ENCODE measurements at places on chromosomes 12 and 14.

- DNase-seq: no peak
These were observed 381.7 kb downstream of the DIO2 start for GRCh38 chr14:79829405-79830166.

GRCh38 chr12:106519607-106520021 is 63.2 kb upstream of the RFX4 start:
- no peak for DNase-seq

DNA sequence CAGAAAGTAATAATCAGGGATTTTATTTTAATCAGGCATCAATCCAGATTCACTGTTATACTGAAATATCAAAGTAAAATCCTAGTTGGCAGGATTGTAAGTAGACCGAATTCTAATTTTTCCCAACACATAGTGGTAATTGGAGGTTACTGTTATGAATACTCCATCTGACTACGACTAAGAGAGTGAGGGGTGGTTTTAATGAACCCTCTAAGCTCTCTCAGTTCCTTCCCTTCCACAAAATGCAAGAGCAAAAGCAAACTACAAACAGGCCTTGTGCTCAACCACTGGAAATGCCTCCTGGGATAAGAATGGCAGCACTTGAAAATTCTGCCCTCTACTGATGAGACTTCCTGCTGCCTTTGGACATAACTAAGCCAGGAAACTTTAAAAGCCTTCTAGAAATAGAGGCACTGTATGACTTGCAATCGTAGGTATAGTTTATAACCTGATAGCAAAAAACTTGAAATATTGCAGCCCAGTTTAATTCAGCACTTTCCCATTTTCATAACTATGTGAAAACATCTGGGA is 184.8 kb downstream of the SLC16A7 start:
- no peak for DNase-seq

GRCh38 chr12:15719230-15719629 is 70.0 kb downstream of the EPS8 start:
- DNase-seq: peak; percentile 36

DNA sequence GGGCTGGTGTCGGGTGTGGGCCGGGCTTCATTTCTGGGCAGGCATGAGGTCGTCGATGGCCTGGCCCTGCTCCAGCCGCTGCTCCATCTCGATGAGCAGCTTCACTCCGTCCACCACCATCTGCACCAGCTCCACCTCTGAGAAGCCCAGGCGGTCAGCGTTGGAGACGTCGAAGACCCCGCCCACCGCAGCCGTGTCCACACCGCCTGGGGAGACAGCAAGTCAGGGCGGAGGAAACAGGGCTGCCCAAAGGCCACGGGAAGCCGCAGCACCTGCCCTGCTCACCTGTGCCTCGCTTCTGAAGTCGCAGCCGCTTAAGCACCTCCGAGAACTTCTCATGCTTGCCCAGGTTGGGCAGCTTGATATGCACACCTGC is 2.8 kb downstream of the CKB start:
- no peak for DNase-seq

DNA sequence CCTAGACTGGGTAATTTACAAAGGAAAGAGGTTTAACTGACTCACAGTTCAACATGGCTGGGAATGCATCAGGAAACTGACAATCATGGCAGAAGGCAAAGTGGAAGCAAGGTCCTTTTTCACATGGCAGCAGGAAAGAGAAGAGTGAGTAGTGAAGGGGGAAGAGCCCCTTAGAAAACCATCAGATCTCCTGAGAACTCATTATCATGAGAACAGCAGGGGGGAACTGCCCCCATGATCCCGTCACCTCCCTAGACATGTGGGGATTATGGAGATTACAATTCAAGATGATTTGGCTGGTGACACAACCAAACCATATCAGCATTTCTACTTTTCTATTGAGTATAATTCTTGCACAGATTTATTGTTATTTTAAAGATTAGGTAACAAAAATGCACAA is 822.1 kb upstream of the FLRT2 start:
- no peak for DNase-seq

DNA sequence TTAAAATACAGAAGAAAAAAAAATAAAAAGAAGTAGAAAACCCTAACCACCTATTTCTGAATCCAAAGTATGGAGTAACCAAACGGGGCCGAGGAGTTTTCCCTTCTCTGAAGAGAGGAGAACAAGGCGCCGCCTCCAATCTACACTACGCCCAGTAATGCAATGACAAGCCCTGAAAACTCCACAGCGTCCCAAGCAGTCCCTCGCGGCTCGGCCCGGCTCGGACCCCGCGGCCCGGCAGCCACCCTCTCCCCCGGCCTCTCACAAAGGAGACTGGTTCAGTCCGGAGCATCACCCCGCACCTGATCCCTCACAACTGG is 371 bp downstream of the CHD8 start:
- no peak for DNase-seq

GRCh38 chr12:4807116-4807783 is 87.0 kb downstream of the GALNT8 start:
- no peak for DNase-seq

GRCh38 chr12:25715102-25715501 is 162.0 kb upstream of the LMNTD1 start:
- DNase-seq: no peak

DNA sequence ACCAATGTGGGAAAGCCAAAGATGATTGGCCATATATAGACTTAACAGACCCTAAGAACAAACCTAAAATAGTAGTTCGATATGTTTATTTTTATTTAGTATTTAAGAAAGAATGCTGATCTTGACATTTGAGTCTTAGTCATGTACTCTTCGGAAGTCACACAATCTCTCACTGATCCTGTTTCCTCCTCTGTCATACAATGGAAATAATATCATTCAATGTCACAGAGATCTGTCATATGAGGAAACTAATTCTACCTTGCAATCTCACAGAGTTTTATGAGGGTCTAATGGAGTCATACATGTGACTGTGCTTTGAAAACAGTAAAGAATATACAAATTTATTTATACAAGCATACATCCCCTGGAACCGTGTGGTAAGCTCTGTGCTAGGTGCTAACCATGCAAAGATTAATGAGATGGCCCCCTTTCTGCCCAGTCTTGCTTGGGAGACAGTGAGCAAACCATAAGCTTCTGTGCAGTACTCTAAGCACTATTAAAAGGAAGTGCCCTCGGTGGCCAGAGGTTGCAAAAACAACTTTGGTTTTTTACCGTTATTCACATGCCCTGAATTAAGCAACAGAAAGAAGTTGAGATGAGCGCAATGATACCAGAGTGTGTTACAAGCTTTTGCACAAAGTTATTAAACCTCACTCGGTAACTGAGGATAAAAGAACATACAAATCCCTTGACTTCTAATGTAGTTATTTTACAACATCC is 1.7 kb upstream of the LIN7A start:
- no peak for DNase-seq

DNA sequence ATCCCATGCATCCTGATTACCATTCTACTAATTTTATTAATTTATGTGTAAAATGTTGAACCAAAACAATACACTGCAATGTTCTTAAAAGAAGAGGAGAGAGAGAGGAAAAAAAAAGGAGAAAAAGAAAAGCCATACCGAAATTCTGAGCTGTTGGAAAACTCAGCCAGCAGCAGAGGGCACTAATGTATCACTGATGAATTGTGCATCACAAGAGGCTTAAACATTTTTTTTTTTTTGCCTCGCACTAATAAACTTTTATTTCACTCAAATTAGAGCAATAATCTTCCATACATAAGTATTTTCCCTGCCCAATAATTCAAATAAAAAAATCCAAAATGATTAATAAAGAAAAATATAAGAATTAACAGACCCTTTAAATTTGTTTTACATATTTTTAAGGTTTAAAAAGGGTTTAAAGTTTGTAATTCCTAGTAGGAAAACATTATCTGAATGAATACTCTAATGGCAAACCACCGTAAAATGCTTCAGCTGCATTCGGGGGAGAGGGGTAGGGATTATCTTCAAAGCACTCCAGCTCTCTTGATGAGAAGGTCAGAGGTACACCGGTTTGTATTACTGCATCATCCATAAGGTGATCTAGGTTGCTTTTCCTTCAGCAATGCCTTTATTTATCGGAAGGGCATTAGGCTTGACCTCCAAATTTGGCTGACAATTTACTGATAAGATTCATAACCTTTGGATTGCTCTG is 41.9 kb downstream of the ATP23 start:
- DNase-seq: peak; percentile 53

DNA sequence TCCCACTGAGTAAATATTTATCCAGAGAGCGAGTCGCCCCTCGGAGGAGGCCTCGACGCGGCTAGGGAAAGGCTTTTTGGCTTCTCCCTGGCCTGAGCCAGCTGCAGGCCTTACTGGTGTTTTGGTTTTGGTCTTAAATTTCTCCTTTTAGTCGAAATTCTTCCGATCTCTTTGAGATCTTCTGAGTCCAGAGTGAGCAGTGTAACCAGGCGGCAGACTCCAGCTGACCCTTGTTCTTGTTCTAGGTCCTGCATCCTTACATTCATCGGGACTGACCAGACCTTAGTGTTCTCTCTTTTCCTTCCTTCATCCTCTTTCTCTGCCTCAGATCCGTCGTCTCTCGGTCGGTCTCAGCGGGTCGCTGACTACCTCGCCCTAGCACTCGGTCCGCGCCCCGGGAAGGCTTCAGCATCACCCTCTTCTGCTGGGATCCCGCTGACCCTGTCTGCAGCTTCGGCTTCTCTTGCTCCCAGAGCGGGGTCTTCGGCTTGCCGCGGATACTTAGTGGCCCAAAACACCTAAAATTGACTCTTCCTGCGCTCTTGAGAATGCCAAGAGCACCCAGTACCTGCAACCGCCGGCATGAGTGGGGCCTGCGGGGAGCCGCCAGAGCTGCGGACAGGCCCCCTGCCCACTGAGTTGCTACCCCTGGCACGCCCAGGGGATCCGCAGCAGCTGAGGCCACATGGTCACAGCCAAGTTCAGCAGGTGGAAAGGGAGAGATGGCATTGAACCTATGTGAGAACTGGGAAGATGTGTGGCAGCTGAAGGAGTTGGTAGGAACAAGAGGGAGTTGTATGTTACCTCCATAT is 2.4 kb upstream of the PAX9 start:
- DNase-seq: no peak

DNA sequence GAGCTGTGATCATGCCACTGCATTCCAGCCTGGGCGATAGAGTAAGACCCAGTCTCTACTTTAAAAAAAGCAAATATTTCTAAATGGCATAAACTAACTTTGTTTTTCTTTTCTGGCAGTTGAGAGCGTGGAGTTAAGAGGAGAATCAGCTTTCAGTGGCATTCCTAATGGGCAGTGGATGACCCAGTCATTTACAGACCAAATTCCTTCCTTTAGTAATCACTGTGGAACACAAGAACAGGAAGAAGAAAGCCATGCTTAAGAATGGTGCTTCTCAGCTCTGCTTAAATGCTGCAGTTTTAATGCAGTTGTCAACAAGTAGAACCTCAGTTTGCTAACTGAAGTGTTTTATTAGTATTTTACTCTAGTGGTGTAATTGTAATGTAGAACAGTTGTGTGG is 21.2 kb downstream of the TDG start:
- no peak for DNase-seq

- peak; percentile 88 for DNase-seq
These were observed 513.4 kb upstream of the FLRT2 start for GRCh38 chr14:85016496-85016895.

DNA sequence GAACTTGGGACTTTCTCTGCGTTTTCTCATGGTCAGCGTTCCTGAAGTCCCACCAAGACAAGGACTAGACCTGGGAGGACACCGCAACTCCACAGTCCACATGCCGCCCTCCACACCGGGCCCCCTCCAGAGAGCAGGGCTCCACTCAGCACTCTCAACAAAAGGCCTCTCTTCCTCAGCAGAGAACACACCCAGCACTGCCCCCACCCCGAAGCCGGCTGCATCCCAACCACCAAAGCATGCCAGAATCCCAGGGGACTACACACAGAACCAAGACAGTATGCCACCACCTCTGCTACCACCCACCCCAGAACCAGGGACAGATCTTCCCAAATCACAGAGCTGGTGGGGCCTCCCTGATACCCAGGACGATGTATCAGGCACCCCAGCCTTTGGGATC is 88.3 kb downstream of the BCL11B start:
- DNase-seq: no peak

DNA sequence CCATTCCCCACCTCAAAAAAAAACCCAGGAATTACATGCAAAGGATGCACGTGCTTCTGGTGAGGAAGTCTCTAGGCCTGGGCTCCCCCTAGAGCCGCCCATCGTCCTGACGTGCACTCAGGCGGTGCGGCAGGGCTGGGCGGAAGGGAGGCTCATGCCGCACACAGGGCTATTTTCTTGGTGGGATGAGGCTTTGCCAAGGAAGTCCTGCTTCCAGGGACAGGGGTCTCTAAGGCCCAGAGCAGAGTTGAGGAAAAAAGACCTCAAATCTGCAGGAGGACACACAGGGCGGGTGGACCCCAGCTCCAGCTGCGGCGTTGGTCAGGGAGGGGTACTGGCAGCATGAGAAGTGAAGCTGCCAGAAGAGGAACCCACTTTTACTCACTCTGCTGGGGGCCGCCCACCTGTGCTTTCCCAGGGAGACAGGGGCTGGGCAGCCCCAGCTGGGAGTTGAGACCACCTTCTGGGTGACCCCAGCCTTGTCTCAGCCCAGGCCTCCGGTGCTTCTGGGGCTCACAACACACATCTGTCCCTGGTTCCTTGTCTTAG is 4.2 kb downstream of the RHOF start:
- DNase-seq: no peak

DNA sequence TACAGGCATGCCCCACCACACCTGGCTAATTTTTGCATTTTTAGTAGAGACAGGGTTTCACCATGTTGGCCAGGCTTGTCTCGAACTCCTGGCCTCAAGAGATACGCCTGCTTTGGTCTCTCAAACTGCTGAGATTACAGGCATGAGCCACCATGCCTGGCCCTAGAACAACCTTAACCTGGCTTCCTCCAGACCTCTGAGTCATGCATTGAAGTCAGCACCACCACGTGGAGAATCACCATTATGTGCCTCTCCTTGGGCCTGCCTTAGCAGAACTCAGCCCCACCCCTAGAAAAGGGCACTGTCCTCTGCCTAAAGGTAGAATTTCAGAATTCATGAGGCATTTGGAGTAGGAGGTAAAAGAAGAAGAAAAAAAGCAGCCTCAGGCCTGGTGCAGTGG is 49.0 kb downstream of the LIMA1 start:
- DNase-seq: no peak

GRCh38 chr12:31482816-31483215 is 108.1 kb downstream of the DENND5B start:
- no peak for DNase-seq

GRCh38 chr12:113425960-113426453 is 3.8 kb downstream of the SDSL start:
- DNase-seq: no peak

- DNase-seq: no peak
These were observed 3.1 kb downstream of the HOXC8 start for GRCh38 chr12:54011665-54012532.
